ENCODE measurements at places on chromosomes 11 and 22. TPM values are rescaled to one million over a fixed set of nuclear protein-coding genes. Genes with fewer than 3 reads are reported as not detected.

SLC22A6 gene
- not detected for total RNA-seq

MMP11 gene
- 0.50 TPM for total RNA-seq

UCP3 gene
- total RNA-seq = 7.2 TPM

ELFN2 gene
- total RNA-seq = not detected

OR52N4 gene
- 0.45 TPM for total RNA-seq

MOGAT2 gene
- not detected for total RNA-seq

SMPD1 gene
- 29.1 TPM for total RNA-seq

SAA4 gene
- not detected for total RNA-seq

OR51B2 gene
- not detected for total RNA-seq

TBCEL gene
- 15.2 TPM for total RNA-seq

SUSD2 gene
- total RNA-seq = 2.4 TPM

GRCh38 chr11:79375818-79376550 lies 64.8 kb downstream of the TENM4 start:
- H3K4me1 ChIP-seq = no peaks in the 10 kb centered on the region
- H3K36me3 ChIP-seq = no peaks in the 10 kb centered on the region
- H3K27ac ChIP-seq = no peak overlapping the region
- H3K4me3 ChIP-seq = no peak overlapping the region
- no peaks in the 10 kb centered on the region for H3K27me3 ChIP-seq
- no peak for DNase-seq

DNA sequence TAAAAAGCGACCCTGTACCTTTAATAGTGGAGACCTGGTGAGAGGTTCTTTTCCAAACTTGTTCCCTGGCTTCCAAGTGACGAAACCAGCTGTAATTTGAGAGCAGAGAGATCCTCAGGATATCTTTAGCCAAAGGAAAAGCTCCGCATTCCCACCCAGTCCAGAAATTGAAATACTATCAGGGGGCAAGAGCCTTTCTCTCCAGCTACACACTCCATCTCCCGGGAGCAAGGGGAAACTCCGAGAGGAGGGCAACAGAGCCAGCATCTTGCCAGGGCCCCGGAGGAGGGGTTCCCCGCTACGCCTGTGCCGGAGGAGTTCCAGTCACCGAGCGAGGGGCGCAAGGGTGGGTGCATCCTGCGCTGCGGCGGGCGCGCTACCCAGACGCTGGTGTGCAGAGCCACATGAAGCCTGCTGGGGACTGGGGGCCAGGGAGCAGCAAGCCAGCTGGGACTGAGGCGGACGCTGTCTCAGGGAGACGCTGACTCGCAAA lies at the start of gene FIBIN:
Gene FIBIN, plus strand, starts transcription at position 148 of the 493 bp plus-strand sequence. CDS start 415 bp downstream, outside the sequence.
- no peak for DNase-seq
- no peak within 1 kb of the TSS for H3K4me3 ChIP-seq
- H3K4me1 ChIP-seq = no peaks in the 10 kb centered on the region
- no peaks in the 10 kb centered on the region for H3K27me3 ChIP-seq
- no peaks in the 10 kb centered on the region for H3K36me3 ChIP-seq

DNA sequence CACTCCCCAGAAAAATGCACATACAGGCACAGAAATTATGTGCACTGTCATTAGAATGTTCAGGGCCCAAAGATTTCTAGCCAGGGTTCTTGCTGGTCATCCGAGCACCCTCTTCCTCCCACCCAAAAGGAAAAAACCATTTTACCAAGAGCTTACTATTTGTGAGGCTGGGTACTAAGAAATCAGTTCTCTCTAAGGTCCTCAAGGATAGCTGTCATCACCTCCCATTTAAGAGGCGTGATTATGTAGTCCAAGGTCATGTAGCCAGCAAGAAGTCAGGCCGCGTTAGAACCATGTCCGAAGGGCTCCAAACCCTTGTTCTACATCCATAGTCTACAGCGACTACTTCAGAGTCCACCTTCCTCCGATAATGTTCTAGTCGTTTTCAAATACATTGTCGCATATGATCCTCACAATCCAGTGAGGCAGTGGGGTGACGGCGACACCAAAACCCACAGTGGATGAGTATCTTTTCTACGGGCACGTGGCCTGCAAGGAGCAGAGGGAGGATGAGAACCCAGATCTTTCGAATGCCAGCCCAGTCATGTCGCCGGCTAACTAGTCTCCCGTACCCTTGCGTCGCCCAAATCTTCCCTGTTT lies 634 bp downstream of the TIMM8B start:
- H3K4me1 ChIP-seq = peaks cover 59% of the 10 kb centered on the region
- H3K27ac ChIP-seq = peak overlapping the region; percentile 94
- peak overlapping the region; percentile 100 for H3K4me3 ChIP-seq
- H3K36me3 ChIP-seq = peaks cover 58% of the 10 kb centered on the region

DNA sequence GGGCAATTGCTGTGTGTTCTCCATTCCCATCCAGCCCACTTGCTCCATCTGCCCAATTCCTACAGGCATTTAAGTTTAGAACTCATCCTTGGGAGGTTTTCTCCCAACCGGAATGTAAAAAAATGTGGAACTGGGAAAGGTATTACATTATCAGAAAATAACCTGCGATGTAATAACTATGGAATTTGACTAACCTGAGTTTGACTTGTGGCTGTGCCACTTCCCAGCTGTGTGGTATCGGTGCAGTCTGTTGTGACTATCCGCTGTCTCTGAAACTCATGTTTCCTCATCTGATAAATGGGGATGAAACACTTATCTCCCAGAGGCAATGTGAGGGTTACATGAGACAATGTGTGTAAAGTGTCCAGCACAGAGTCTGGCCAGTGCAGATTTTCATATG lies 77.6 kb downstream of the TENM4 start:
- no peaks in the 10 kb centered on the region for H3K36me3 ChIP-seq
- H3K4me1 ChIP-seq = no peaks in the 10 kb centered on the region
- no peak overlapping the region for H3K4me3 ChIP-seq
- DNase-seq = no peak
- H3K27ac ChIP-seq = no peak overlapping the region

- H3K27me3 ChIP-seq = peaks cover 18% of the 10 kb centered on the region
- DNase-seq = no peak
- no peaks in the 10 kb centered on the region for H3K4me1 ChIP-seq
- H3K36me3 ChIP-seq = peaks cover 4% of the 10 kb centered on the region
- no peak overlapping the region for H3K27ac ChIP-seq
- H3K4me3 ChIP-seq = no peak overlapping the region
Observed at GRCh38 chr11:1217151-1217550, 5.7 kb upstream of the MUC5B start.

DNA sequence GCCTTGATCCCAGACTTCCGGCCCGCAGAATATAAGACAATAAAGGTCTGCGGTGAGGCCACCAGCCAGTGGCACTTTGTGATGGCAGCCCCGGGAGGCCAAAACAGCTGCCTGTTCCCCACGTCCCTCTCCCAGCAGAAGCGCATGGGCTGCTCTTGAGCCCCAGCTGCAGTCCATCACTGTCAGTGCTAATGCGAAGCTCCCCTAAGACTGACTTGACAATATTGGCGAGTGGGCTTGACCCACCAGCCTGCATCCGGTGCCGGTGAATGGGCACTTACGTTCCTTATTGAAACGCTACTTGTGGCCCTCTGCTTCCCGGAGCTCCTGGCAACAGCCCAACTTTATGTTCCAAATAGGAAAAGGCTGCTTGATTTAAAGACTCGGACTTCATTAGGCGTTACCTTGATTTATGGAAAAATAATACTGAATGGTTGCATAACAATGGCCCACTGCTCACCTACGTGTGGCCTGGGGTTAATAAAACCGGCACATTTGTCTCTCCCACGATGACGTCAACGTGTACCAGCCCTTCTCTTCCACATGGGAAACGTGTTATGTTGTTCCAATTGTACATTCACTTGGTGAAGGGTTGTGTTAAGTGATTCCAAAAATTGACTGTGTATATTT lies 93.4 kb upstream of the SEPTIN5 start:
- H3K4me1 ChIP-seq = no peaks in the 10 kb centered on the region
- H3K36me3 ChIP-seq = no peaks in the 10 kb centered on the region
- H3K4me3 ChIP-seq = no peak overlapping the region
- H3K27ac ChIP-seq = no peak overlapping the region

DNA sequence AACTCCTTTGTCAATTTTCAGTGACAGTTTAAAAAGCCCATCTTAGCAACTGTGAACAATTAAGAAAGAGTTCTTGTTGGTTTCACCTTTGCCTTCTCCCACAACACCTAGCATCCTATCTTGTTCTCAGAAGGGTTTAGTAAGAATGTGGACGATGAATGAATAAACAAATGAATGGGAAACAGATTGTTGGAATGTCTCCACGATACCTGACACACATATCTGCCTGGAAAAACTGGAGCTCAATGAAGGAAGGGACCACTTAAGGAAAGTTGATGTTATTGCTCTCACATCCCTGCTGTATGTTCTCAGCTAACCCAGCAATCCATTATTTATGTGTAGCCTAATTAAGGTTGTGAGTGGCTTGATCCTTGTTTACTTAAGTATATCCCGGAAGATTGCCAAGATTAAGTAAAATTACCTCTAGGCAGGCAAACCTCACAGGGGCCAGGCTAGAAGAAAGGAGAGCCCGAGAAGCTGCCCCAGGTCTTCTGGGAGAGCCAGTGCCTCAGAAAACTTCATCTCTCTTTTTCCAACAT lies 286.4 kb downstream of the NXPE2 start:
- H3K36me3 ChIP-seq = no peaks in the 10 kb centered on the region
- H3K27me3 ChIP-seq = peaks cover 31% of the 10 kb centered on the region
- DNase-seq = no peak
- H3K4me3 ChIP-seq = no peak overlapping the region

GRCh38 chr11:60170566-60170965 lies 12.3 kb downstream of the MS4A6A start:
- no peak overlapping the region for H3K27ac ChIP-seq
- H3K36me3 ChIP-seq = no peaks in the 10 kb centered on the region
- peaks cover 10% of the 10 kb centered on the region for H3K27me3 ChIP-seq
- no peak for DNase-seq
- peaks cover 3% of the 10 kb centered on the region for H3K4me1 ChIP-seq

DNA sequence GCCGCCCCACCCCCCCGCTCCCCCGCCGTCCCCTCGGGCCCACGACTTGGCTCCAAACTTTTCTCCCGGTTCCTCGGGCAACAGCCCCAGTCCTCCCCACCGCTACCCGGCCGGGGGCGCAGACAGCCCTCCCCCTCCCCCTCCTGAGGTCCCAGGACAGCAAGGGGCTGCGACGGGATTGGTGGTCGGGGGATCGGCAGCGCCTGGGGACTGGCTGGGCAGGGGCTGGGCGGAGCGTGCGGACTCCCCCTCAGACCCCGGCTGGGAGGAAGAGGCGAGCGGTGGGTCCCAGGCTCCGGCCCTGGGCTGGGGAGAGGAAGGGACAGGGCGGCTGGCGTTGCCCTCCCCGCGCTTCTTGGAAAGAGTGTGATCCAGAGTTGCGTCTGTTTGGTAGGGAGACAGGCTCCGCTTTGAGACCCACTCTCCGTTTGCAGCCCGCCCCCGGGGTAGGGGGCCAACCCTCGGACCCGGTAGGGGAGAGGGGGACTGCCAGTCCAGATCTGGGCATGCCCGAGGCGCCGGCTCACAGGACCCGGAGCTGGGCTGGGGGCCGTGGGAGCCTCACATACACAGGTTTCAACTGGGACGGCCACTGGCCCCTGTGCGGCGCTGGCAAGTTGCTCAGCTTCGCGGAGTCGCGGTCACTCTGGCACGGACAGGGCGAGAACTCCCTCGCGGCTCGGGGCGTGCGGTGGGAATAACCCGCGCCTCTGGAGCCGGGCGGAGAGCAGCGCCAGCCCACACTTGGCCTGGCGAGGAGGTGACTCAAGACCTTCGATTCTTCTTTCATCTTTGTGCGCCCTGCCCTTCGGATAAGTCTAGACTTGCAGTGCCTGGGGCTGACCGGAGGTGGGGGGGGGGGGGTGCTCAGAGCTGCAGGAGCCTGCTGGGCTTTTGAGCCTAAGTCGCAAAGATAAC lies 999 bp downstream of the TSKU start:
- H3K36me3 ChIP-seq = no peaks in the 10 kb centered on the region
- no peak for DNase-seq
- H3K4me1 ChIP-seq = peaks cover 6% of the 10 kb centered on the region
- H3K27me3 ChIP-seq = peaks cover 47% of the 10 kb centered on the region

DNA sequence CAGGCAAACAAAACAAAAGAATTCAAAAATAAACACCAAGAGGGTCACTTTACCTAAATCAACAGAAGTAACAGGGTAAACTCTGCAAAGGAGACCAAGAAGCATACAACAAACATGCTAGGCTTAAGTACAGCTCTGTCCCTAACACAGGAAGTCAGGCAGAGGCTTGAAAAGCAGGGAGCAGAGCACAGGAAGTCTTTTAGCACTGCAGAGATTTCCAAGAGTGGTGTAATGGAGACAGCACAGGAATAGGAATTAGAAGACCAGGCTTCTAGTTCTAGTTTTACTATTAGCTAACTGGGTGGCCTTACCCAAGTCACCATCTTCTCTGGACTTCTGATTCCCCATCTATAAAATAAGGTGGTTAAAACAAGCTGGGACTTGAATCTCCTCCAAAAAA lies 1.9 kb downstream of the RBFOX2 start:
- H3K27me3 ChIP-seq = peaks cover 31% of the 10 kb centered on the region
- peak overlapping the region; percentile 73 for H3K4me3 ChIP-seq
- no peaks in the 10 kb centered on the region for H3K36me3 ChIP-seq
- H3K27ac ChIP-seq = no peak overlapping the region
- no peak for DNase-seq
- H3K4me1 ChIP-seq = peaks cover 13% of the 10 kb centered on the region

GRCh38 chr22:43995798-43996169 lies 28.3 kb upstream of the PARVB start:
- peaks cover 24% of the 10 kb centered on the region for H3K4me1 ChIP-seq
- H3K27ac ChIP-seq = peak overlapping the region; percentile 82
- H3K4me3 ChIP-seq = peak overlapping the region; percentile 90
- H3K27me3 ChIP-seq = no peaks in the 10 kb centered on the region

- no peak overlapping the region for H3K4me3 ChIP-seq
- H3K27me3 ChIP-seq = no peaks in the 10 kb centered on the region
- DNase-seq = no peak
- H3K4me1 ChIP-seq = peaks cover 58% of the 10 kb centered on the region
- no peak overlapping the region for H3K27ac ChIP-seq
- H3K36me3 ChIP-seq = peaks cover 6% of the 10 kb centered on the region
Observed at GRCh38 chr22:46823654-46824053, 61.2 kb downstream of the TBC1D22A start.

- H3K27me3 ChIP-seq = peaks cover 25% of the 10 kb centered on the region
- H3K4me3 ChIP-seq = no peak overlapping the region
- no peaks in the 10 kb centered on the region for H3K36me3 ChIP-seq
- H3K4me1 ChIP-seq = peaks cover 8% of the 10 kb centered on the region
Observed at GRCh38 chr11:76723142-76723541, 52.6 kb upstream of the LRRC32 start.

DNA sequence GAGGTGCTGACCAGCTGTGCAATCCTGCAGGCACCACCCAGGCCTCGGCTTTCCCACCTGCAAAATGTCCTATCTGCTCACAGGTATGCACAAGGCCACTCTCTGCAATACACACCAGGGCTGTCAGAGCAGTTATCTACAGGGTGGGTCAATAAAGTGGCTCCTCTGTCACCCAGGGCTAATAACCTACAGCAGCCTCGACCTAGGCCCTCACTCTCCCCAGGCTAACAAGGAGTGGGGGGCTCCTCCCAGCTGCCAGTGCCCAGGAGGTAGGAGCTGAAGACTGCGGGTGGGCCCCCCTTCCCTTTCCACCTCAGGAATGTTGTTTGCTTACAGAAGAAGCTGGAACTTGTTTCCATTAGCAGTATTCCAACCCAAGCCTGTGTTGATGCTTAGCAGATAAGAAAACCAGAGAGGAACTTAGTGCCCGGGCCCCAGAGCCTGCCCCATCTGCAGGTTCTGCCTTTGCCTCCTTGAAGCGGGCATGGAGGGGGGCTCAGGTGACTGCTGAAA lies 26.8 kb downstream of the MYH9 start:
- H3K27me3 ChIP-seq = no peaks in the 10 kb centered on the region
- H3K27ac ChIP-seq = peak overlapping the region; percentile 90
- H3K4me3 ChIP-seq = peak overlapping the region; percentile 56
- peaks cover 81% of the 10 kb centered on the region for H3K4me1 ChIP-seq
- H3K36me3 ChIP-seq = peaks cover 6% of the 10 kb centered on the region

GRCh38 chr11:68021167-68021787 lies 9.2 kb upstream of the NDUFS8 start:
- no peaks in the 10 kb centered on the region for H3K36me3 ChIP-seq
- no peak for DNase-seq
- no peaks in the 10 kb centered on the region for H3K4me1 ChIP-seq
- no peak overlapping the region for H3K27ac ChIP-seq
- H3K4me3 ChIP-seq = no peak overlapping the region
